ENCODE measurements at places on chromosomes 7 and 10.

DNA sequence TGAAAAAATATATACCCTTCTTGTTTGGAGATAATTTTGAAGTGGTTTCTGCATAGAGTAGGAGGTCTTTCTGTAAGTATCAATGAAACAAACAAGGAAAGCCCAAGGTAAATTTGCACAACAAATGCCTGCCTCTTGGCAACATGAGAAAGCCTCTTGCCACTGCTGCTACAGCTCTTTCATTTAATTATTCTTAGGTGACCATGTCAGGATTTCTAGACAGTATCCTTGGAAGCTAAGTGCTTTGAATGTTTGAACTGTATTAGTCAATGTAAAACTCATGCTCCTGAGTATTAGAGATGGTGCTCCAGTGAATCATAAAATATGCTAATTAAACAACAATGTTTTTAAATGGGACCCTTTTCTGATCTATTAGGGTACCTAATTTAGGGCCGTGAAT lies 81.2 kb upstream of the ITGB1 start:
- DNase-seq = no peak

DNA sequence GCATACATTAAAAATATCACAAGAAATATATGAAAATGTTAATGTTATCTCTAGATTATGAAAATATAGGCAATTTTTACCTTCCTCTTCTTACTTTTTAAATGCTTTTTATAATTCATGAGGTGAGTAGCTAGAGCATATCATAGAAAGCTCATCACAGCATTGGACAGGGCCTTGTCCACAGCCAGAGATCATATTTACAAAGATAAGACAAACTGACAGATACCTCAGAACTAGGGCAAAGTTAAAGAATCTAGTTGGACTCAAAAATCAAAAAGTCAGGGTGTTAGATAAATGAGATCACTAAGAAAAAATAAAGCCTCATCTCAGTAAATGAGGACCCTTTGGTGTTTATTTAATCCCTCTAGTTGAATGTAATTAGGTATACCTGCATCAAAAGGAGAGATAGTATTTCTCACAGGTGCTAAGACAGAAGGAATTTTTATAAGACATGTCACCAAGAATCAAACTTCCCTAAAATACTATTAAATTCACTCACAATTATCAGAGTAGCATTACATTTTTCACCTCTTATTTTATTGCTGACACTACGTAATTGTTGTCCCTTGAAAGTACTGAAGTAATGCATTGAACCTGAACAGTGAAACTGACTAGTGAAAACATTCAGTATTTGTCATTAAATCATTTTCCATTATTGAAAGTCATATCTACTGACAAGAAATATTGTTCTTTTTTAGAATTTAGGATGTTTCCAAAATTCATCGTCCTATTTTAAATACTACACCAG lies 25.6 kb downstream of the CFAP69 start:
- no peak for DNase-seq

GRCh38 chr10:104809288-104810090 lies 168.4 kb downstream of the SORCS3 start:
- no peak for DNase-seq

DNA sequence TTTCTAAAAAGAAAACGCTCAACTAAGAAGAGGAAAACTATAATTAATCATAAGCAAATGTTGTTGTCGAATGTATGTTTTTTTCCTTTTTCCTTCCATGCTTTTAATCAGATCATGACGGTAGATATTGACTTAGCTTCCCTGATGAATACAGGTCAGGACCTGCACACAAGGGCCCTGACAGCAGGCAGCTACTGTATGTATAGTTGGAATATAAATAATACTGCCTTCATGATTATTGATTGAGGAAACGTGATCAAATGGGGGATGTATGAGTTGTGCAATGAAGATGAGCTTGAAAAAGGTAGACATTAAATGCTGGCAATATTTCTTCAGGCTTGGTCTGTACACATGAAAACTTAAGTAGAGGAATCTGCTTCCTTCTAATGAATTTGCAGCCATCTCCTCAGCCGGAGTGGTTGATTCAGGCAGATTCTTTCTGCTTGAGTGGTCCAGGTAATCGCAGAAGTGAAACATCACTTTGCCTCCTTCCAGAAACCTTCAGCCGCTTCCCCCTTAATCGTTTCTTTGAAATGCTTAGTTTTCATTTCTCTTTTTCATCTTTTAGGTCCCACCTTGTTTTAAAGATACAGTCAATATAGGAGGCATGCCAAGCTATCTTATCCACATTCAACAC lies 656.5 kb downstream of the SDK1 start:
- DNase-seq = no peak

DNA sequence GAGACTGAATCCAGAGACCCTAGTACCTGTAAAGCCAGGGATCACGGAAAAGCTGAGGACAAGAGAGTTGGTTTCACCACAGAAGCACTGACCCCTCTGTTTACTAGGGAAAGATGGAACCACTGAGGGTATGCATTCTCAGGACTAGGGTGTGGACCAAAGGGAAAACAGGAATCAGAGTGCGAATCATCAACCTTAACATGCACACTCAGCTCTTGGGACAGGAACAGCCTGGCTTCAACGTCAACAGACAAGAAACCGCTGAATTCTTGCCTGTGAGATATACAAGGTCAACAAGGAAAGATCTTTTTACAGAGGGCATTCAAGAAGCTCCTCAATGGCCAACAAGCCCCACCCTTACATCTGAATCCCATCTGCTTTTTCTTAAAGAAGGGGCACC lies 14.9 kb downstream of the TNRC18 start:
- DNase-seq = no peak

DNA sequence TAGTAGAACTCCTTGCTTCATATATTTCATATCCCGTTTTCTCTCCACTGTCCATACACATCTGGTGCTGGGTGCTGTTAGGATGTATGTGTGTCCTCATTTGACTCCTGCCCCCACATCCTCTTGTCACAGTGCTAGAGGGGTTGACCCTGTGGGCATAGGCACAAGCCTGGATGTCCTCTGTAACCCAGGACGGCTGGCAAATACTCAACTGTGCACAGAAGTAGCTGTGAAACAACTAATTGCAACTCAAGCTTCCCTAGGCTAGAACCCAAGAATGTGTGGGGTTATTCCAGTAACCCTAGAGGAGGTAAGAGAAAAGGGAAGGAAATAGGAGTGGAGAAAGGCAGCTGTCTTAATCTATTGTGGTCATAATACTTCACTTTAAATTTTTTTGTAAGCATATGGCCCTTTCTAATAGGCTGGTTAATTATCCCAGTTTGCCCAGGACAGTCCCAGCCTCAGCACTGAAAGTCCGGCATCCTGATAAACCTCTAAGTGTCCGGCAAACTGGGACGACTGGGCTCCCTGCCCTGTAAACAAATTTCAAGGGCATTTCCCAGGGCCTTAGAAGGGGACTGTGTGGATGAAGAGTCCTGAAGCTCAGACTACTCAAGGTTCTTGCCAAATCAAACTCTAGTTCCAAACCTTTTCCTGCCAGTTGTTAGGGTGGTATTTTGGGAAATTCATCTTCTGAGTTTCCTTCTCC lies 283.2 kb upstream of the CELF2 start:
- DNase-seq = no peak

- peak; percentile 68 for DNase-seq
Observed at GRCh38 chr7:44565097-44565794, 8.5 kb downstream of the DDX56 start.

- DNase-seq = no peak
Observed at GRCh38 chr10:132560241-132560731, 22.7 kb downstream of the INPP5A start.

- no peak for DNase-seq
Observed at GRCh38 chr7:90251304-90251635, 6.3 kb downstream of the CFAP69 start.

DNA sequence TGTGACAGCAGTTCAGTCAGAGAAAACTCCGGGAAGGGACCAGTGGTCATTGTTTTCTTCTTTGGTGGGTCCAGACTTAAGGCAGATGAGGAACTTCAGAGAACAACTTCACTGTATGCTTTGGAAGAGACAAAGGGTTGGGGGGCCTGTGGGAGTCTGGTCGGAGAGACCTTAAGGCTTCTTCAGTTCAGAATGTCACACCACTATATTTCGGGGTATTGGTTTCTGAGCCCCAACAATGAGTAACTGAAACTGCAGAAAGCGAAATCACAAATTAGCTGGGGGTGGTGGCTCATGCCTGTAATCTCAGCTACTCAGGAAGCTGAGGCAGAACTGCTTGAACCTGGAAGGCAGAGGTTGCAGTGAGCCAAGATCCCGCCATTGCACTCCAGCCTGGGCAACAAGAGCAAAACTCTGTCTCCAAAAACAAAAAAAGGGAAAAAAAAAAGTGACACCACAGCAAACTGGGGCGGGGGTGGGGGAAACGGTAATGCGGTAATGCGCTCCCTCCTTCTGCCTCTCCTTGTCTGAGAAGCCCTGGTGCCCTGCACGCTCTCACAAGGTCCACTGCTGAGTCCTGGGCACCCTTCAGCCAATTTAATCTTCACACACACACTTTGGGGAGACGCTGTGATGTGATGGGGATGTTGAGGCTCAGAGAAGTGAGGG lies 2.2 kb upstream of the ADIRF start:
- DNase-seq = no peak

DNA sequence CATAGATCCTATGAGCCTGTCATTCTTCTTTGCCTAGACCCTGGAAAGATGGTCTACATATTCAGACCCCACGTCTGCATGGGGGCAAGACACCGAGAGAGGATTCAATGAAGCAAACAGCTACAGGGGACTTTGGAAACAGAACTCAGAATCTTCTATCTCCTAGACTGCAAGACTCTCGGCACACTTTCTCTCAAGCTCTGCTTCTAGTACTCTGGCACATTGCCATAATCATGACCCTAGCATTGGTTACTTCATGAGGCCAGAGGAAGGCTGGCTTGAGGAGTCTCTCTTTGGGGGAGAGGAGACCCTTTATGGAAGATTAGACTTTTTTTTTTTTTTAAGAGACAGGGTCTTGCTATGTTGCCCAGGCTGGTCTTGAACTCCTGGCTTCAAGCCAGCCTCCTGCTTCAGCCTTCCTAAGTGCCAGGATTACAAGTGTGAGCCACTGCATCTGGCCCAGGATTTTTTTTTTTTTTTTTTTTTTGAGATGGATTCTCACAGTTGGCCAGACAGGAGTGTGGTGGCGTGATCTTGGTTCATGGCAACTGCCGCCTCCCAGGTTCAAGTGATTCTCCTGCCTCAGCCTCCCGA lies 20.7 kb downstream of the CCDC3 start:
- no peak for DNase-seq

DNA sequence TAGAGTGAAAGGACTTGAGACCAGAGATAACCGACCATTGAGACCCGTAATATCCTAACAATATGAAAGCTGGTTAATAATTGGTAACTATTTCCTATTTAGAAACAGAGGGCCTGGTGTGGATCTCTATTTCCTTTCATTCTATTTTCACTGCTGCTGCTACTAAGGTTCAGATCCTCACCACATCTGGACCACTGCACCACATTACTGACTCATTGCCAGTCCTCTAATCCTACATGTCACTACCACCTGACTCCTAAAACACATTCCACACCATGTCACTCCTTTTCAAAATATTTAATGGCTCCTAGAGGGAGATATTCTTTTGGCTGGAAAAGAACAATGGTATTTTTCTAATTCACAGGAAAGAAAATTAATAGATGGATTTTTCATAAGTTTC lies 6.4 kb downstream of the USP54 start:
- no peak for DNase-seq

GRCh38 chr7:38465956-38466355 lies 165.2 kb downstream of the AMPH start:
- DNase-seq = no peak

DNA sequence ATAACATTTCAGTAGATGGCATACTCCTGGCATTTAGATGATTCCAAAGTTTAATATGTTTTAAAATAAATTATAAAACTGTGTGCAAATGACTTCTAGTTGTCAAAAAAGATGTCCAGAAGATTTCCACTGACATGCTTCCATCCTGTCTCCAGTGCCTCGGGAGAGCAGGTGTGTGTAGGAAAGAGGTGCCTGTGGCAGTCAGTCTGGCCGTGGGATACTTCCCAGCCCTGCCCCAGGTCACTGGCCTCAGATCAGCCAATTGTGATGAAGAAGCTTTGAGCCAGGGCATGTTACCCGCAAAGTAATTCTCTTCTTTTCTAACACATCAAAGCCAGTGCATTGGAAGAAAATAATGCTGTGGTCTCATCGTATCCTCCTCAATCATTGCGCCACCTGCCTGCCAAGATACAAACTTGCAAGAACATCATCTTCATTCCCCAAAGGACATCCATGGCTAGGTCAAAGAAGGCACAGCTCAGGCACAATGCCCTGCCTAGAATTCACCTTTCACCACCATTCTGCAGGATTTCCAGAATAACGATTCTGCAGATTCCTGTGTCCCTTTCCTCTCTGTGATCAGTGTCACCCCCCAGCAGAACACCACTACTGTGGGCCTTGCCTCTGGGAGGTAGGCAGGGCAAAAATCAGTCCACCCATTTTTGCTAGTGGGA lies 6.3 kb upstream of the KCNMA1 start:
- no peak for DNase-seq

DNA sequence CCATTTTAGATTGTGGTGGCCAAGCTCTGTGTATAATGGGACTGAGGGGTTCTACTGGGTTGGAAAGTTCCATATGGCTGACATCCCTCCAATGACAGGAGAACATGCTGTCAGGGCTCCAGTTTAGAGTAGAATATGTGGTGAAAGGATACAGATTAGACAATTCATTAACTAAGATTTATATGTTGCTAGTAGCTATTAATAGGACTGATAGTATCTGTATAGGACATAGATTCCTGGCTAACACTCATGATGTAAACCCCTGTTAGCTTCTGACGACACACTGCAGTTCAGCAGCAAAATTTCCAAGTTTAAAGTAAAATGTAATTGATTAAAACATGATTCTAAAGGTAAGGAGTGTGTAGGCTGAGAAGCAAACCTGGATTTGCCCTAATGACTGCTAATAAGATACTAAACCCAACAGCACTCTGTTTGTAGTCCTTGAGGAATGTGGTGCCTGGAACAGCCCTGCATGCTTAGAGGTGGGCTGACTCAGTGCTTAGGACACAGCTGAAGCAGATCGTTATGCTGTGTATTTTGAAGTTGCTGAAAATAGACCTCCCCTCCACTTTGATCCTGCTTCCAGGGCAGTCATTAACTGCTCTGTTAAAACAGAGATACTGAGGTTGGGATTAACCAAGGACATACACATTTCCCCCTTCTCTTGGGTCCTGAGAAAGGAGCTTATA lies 1129.6 kb downstream of the SORCS3 start:
- DNase-seq = no peak

Data from GM13977 (cell line).